Pancreas (tissue), 10 donors: ENCODE measurements at places on chromosomes 4 and X.

GRCh38 chrX:137430984-137431475 is 134.9 kb upstream of the ZIC3 start:
- DNase-seq: no peak

DNA sequence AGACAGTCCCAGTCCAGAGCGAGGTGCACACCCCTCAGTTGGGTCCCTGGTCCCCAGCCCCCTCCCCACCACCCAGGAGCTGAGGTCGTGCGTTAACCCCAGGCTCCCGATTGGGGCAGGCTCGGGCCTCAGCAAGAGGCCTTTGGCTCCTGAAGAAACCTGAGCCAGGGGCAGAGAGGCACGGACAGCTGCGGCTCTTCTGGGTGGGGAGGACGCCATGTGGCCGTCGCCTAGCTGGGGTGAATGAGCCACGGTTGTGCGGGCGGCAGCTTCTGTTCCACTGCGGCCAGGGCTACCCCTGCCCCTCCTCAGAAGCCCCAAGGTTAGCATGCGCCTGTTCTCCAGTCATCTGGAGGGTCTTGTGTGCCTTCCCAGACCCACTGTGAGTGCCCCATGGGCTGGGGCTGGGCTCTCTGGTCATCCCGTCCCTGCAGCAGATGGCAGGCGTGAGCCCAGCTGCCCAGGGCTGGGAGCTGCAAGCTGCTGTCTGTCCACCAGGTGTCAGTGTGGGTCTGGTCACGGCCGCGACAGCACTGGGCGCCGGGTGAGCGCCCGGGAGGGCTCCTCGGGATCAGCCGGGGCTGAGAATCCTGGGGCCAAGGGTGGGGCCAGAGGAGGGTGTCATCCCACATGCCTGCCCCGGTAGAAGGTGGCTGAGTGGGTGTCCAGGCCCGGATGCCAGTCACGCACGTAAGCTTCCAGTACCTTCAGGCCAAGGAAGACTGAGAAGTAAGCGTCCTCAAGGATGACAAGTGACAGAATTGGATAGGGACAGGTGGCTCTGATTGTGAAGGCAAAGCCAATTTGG is 21.9 kb downstream of the ATP2B3 start:
- DNase-seq: peak; percentile 75

GRCh38 chrX:152810403-152810802 is 20.2 kb downstream of the CETN2 start:
- no peak for DNase-seq

DNA sequence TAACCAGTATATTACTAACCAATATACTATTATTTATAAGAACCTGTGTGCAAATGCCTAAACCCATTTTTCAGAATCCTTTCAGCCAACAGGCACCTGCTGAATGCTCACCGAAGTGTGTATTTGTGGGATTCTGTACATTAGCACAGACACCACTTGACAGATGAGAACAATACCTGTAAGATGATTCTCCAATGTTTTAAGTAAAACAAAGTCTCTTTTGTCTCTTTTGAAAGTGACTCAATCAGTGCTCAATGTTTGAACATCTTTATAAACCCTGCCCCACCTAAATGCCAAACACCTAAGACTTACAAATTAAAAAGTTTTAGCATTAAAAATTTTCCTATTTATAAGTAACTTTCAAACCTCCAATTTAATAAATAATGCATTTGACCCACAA is 763 bp downstream of the ASB9 start:
- no peak for DNase-seq

GRCh38 chr4:158825433-158826036 is 56.7 kb downstream of the FNIP2 start:
- no peak for DNase-seq

DNA sequence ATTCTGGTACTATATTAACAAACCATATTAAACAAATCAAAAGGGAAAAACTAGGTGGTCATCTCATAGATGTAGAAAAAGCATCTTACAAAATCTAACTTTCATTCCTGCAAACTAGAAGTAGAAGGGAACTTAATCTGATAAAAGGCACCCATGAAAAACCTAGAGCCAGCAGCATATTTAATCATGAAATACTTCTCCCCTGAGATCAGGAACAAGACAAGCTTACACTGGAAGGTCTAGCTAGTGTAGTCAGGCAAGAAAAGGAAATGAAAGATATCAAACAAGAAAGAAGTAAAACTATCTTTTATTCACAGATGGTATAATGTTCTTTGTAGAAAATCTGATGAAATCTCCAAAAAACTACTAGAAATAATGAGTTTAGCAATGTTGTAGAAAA is 41.2 kb downstream of the ATP10D start:
- DNase-seq: no peak

- DNase-seq: no peak
Observed at GRCh38 chr4:185232370-185232769, 23.0 kb downstream of the SNX25 start.

GRCh38 chr4:8437281-8437680 is 3.2 kb downstream of the ACOX3 start:
- no peak for DNase-seq
